ENCODE measurements at places on chromosomes 2 and 18.

DNA sequence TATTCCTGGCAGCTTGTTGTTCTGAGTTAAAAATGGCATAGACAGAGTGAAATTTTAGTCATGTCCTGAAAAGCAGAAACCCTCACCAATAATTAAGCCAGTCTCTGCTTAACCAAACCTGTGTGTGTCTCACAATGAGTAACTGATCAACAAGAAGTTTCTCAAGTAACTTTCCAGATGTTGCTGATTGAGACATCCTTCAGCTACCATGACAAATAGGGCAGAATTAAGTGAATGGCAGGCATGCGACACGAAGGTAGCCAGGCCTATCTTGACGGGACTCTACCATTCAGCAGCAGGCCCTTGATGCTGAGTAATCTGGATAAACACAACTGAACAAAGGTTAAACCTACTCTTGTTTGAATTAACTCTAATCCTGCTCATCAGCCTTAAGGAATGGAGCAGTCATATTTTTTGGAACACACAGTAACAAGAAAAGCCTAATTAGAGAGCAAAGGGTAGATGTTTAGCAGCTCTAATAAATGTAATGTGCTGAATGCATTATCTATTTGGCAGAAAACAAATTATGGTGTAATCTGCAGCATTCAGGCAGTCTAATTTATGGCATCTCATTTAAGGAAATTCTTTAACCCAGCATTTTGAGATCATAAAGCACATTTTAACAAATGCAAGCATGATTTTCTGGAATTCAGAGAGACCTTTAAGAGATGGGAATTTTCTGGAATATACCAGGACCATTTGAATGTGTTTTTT lies 159.5 kb upstream of the EPHA4 start:
- DNase-seq = peak; percentile 7

GRCh38 chr18:12858991-12859390 lies 25.0 kb downstream of the PTPN2 start:
- DNase-seq = no peak

- DNase-seq = no peak
These were observed 358 bp downstream of the USP37 start for GRCh38 chr2:218567797-218568189.

DNA sequence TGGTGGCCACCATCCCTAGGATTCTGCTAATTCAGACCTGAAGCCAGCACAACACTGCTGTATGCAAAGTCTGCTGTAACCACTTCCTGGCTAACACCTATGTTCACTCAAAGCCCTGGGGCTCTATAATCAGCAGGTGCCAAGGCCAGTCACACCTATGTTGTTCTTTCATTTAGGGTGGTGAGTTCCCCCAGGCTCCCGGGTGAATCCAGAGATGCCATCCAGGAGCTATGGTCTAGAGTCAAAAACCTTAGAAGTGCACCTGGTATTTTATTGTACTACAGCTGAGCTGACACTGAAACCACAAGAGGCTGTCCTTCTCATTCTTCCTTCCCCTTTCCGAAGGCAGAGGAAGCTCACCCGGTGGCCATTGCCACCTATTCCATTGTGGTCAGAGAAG lies 46.2 kb upstream of the CCDC141 start:
- DNase-seq = no peak

DNA sequence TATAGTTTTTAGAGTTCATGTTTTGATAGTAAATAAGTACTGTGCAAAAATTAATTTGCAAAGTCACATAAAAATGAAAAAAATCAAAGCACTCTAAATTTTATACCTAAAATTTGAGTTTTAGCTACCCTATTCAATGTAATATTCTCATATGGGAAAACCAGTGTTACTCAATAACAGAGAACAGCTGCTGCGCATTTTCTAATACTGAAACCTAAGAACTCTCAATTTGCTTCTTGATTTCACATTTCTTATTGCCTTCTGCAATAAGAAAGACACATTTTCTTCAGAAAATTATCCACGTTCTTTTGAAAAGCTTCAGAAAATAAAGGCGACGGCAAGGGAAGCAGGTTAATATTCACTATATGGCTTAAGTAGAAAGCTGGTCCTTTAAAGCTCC lies 199.1 kb upstream of the CCDC150 start:
- no peak for DNase-seq

GRCh38 chr2:237638176-237638575 lies 10.8 kb downstream of the LRRFIP1 start:
- no peak for DNase-seq

DNA sequence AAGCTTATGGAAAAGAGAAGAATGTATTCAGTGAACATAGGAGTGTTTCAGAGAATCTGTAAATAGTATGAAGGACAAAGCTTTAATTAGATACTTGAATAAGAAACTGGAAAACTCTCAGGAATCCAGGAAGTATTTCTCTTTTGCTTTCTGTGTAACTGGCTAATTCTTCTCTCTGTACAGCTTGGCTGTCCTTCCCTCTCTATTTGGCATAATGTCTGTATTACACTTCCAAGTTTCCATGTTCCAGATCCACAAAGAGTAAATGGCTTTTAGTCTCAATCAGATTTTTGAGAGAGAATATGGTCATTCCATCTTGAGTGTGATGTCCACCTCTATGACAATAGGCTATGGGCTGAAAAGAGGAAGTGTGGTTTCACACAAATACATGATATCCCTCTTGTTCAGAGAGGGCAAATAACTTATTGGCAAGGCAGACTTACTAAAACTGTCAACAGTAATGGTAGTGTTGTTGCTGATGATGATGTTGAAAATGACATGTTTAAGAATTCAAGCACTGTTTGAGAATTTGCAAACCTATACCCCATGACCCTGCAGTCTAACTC lies 129.2 kb upstream of the ERBB4 start:
- no peak for DNase-seq

- DNase-seq = no peak
These were observed 86.0 kb downstream of the TACR1 start for GRCh38 chr2:75113231-75113869.

- DNase-seq = peak; percentile 45
These were observed 382.0 kb downstream of the SOX11 start for GRCh38 chr2:6074089-6074643.

DNA sequence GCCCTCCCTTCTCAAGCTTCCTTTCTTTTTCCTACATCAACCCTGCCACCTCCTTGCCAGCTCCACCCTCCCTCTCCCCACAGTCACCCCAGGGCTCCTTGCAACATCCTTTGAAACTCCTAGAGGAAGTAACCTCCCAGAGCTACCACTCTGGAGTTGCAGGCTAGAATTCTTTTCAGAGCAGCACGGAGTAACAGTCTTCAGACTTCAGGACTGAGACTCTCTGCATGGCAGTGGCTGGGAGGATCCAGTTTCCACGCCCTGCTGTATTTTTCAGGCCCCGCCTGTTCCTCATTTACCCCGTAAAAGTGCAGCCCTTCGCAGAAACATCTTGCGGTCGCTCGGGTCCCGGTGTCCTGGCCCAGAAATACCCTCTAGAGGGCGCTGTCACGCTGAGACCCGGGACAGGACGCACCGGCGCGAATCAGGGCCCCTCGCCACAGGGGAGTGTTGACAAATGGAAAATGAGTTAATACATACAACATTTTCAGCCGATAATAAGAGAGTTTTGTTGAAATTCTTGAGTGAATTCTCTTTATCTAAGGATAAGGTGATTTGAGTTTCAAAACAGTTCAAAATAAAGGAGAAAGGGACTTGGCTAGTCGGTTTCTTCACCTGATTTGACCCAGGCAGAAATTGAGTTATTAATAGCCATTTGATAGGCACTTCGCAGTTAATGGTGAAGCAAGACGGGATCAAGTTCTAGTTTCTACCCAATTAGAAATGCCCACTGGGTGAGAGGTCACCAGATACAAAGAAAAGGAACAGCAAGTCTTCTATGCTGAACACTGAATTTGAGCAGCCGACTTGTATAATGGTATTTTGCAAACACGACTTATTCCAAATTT lies 18.5 kb upstream of the NTSR2 start:
- DNase-seq = peak; percentile 93

- no peak for DNase-seq
These were observed 227.3 kb upstream of the CCDC68 start for GRCh38 chr18:55186588-55186987.

DNA sequence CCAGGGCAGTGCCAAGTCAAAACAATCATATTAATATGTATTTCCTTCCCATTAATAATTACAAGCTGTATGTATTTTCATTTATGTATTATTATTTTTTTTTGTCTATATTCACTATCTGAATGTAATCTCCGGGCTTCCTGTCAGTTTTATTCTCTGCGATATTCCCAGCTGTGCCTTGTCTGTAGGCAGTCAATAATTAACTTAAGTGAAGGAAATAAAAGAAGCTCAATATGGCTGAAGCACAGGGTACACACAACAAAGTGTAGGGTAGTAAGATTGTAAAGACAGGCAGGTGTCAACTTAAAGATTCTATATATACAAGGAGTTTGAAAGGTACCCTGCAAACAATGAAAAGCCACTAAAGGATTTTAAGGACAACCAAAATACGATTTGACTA lies 122.9 kb downstream of the ROCK1 start:
- DNase-seq = no peak

DNA sequence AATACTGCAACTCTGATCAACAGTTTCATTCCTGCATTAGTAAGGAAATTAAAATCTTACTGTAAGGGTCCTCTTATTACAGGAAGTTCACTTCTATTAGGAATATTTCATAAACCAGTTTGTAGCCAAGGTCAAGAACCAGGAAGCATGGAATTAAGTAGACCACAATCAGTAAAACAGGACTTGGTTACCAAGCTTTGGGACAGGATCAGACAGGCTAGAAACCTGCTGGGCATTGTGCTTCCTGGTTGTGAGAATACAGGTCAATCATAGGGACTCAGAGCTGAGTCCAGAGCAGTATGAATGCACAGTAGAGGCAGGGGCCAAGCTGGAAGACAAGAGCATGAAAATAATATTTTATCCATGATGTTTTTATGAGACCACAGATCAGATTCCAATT lies 248.0 kb downstream of the IKZF2 start:
- DNase-seq = no peak

Data from WERI-Rb-1 (cell line).